Karpas-422 (cell line): ENCODE measurements at places on chromosomes 12 and 14. TPM values are rescaled to one million over a fixed set of nuclear protein-coding genes. Genes with fewer than 3 reads are reported as not detected.

GRCh38 chr12:114981036-114981435 is 297.1 kb upstream of the TBX3 start:
- DNase-seq, result no peak
- H3K4me1 ChIP-seq, result no peaks in the 10 kb centered on the region
- no peaks in the 10 kb centered on the region for H3K27me3 ChIP-seq
- H3K4me3 ChIP-seq, result no peak overlapping the region

Gene EGLN3
- 0.22 TPM in 1 of 2 replicates, not detected in the other for total RNA-seq

Gene CLEC7A
- not detected in 2 replicates for total RNA-seq

GRCh38 chr14:26738571-26738970 is 140.7 kb upstream of the NOVA1 start:
- DNase-seq, result no peak
- no peaks in the 10 kb centered on the region for H3K36me3 ChIP-seq
- no peaks in the 10 kb centered on the region for H3K4me1 ChIP-seq
- H3K27ac ChIP-seq, result no peak overlapping the region
- H3K27me3 ChIP-seq, result no peaks in the 10 kb centered on the region
- no peak overlapping the region for H3K4me3 ChIP-seq

GRCh38 chr14:69615121-69615495 is 3.7 kb downstream of the SUSD6 start:
- H3K4me1 ChIP-seq, result peaks cover 86% of the 10 kb centered on the region
- peak overlapping the region; percentile 65 for H3K4me3 ChIP-seq
- H3K36me3 ChIP-seq, result peaks cover 24% of the 10 kb centered on the region
- peak overlapping the region; percentile 97 for H3K27ac ChIP-seq

DNA sequence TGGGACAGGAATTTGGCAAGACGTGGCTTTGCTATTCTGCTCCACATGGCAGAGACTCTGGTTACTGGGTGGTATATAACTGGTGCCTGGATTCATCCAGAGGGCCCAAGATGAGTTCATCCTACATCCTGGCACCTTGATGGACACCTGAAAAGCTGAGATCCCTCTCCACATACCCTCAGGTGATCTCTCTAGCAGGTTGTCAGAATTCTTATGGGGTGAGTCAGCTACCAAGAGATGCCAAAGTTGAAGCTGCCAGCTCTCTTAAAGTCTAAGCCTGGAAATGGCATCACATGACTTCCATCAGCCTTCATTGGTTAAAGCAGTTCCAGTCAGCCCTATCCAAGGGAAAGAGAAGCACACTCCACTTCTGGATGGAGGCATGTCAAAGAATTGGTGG is 300.7 kb upstream of the SEL1L start:
- no peaks in the 10 kb centered on the region for H3K36me3 ChIP-seq
- H3K27ac ChIP-seq, result no peak overlapping the region
- no peak overlapping the region for H3K4me3 ChIP-seq
- H3K27me3 ChIP-seq, result no peaks in the 10 kb centered on the region

DNA sequence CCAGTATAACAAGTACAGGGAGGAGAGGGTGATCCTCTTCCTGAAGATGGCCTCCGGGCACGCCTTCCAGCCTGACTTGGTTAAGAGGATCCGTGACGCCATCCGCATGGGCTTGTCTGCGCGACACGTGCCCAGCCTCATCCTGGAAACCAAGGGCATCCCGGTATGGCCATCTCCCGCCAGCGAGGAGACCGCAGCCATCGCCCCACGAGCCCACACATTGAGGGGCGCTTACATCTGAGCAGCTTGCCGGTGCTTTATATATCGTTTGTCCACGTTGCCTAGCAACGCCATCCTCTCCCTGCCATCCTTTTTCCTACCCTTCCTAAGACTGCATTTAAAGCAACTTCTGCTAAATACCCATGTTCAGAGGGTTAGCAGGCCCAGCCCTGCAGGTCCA is 71.5 kb downstream of the AACS start:
- no peak for DNase-seq
- no peaks in the 10 kb centered on the region for H3K27me3 ChIP-seq

Gene RNASE2
- not detected in 2 replicates for total RNA-seq

Gene HVCN1
- total RNA-seq, result 5.1 and 11.5 TPM in 2 replicates

- no peaks in the 10 kb centered on the region for H3K27me3 ChIP-seq
- no peaks in the 10 kb centered on the region for H3K36me3 ChIP-seq
- no peak overlapping the region for H3K4me3 ChIP-seq
- no peak for DNase-seq
- no peaks in the 10 kb centered on the region for H3K4me1 ChIP-seq
Observed at GRCh38 chr14:103748534-103748857, 32.9 kb downstream of the ZFYVE21 start.

GRCh38 chr12:115451780-115452736 is 768.1 kb upstream of the TBX3 start:
- H3K4me3 ChIP-seq, result no peak overlapping the region
- H3K4me1 ChIP-seq, result no peaks in the 10 kb centered on the region
- H3K27me3 ChIP-seq, result no peaks in the 10 kb centered on the region
- no peak overlapping the region for H3K27ac ChIP-seq

DNA sequence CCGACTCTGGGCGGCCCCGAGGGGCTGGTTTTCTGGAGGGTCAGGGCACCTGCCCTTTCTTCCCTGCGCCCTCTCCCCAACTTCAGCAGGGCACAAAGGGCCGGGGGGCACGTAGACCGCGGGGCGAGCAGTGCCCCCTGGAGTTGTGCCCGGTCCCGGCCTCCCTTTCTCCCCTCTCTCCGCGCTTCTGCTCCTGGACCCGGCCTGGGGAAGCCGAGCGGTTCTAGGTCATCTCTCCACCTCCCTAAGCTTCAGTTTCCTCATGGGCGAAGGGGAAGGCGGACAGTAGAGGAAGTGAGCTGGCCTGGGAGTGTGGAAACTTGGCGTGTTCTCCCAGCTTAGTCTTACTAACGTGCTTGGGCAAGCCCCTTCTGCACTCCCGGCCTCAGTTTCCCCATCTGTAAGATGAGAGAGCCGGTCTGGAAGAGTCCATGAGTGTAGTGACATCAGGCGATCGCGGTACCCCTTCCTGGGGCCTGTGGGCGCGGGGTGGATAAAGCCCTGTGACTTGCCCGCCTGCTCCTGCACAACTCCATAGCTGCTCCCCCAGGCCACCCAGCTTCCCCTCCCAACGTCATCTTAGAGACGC is 158.6 kb upstream of the PARP11 start:
- no peak overlapping the region for H3K4me3 ChIP-seq
- no peaks in the 10 kb centered on the region for H3K27me3 ChIP-seq
- no peak overlapping the region for H3K27ac ChIP-seq
- no peak for DNase-seq

Gene TAS2R20
- total RNA-seq, result 4.0 and 18.2 TPM in 2 replicates

DNA sequence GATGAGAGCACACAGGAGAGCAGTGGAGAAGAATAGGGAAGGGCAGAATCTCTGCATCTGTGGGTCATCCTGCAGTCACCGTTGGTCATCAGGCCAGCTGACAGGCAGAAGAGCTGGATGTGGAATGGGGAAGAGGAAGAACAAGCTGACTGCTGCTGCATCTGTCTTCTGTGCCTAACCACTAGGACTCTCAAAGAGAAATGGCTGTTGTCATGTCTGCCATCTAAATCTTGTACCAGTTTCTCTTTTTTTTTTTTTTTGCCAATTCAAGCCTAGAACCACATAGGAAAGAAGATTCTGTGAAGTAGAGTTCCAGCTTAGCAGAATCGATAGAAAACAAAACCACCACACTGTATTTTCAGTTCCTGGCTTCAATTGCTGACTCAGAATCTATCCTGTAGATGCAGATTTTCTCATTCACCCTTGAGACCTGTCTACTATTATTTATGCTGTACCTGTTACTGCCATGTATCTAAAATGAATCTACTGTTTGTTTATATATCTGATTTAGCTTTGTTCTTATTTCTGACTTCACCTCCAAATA is 421.9 kb upstream of the PRICKLE1 start:
- no peak for DNase-seq
- H3K27ac ChIP-seq, result no peak overlapping the region
- no peaks in the 10 kb centered on the region for H3K36me3 ChIP-seq
- no peak overlapping the region for H3K4me3 ChIP-seq
- H3K4me1 ChIP-seq, result no peaks in the 10 kb centered on the region
- no peaks in the 10 kb centered on the region for H3K27me3 ChIP-seq

DNA sequence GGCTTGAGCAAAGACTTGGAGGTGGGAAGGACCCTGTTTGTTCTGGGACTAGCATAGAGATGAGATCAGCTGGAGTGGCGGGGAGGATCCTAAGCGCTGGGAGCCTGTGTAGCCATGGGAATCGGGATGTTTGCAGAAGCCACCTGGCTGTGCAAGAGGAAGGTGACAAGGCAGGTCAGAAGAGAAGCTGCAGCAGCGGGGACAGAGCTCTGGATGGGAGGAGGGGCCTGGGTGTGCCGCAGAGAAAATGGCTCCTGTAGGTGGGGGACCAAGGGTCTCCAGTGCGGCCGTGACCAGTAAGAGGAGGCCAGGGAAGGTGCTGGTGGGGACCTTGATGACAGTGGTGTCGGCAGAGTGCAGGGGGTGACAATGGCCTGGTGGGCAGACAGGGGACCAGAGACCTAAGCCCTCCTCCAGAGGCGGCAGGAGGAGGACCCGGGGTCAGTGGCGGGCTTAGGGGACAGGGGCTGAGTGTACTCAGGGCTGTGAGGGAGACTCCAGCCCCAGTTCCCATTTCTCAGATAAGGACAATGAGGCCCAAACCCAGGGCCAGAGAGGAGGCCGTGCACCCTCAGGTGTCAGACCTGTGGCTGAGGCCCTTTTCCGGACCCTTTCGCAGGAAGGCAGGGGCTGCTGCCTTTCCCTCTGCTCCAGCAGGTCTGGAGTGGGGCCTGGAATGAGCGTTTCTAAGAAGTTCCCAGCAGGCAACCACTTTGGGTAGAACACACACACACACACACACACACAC is 206.6 kb upstream of the RTL1 start:
- H3K4me3 ChIP-seq, result no peak overlapping the region
- no peak for DNase-seq
- no peak overlapping the region for H3K27ac ChIP-seq
- no peaks in the 10 kb centered on the region for H3K36me3 ChIP-seq
- H3K4me1 ChIP-seq, result no peaks in the 10 kb centered on the region

GRCh38 chr14:99627100-99627499 is 17.8 kb upstream of the HHIPL1 start:
- no peak overlapping the region for H3K27ac ChIP-seq

Gene KRT7
- total RNA-seq, result not detected in 2 replicates

GRCh38 chr12:108175310-108175709 is 46.2 kb downstream of the WSCD2 start:
- H3K27me3 ChIP-seq, result no peaks in the 10 kb centered on the region
- no peaks in the 10 kb centered on the region for H3K4me1 ChIP-seq
- no peak overlapping the region for H3K27ac ChIP-seq
- DNase-seq, result no peak
- no peak overlapping the region for H3K4me3 ChIP-seq

Gene SYT10
- not detected in 2 replicates for total RNA-seq

Gene RPAP3
- 38.2 and 47.2 TPM in 2 replicates for total RNA-seq

GRCh38 chr12:23587833-23588559 is 361.5 kb downstream of the SOX5 start:
- no peak overlapping the region for H3K27ac ChIP-seq
- DNase-seq, result no peak
- no peak overlapping the region for H3K4me3 ChIP-seq
- no peaks in the 10 kb centered on the region for H3K27me3 ChIP-seq
- H3K36me3 ChIP-seq, result no peaks in the 10 kb centered on the region

Gene DPY19L2
- not detected in 2 replicates for total RNA-seq

- peak; percentile 74 for DNase-seq
- H3K4me1 ChIP-seq, result no peaks in the 10 kb centered on the region
- no peak overlapping the region for H3K4me3 ChIP-seq
- H3K36me3 ChIP-seq, result no peaks in the 10 kb centered on the region
- H3K27ac ChIP-seq, result no peak overlapping the region
Observed at GRCh38 chr12:10771132-10771733, 31.2 kb downstream of the TAS2R7 start.

DNA sequence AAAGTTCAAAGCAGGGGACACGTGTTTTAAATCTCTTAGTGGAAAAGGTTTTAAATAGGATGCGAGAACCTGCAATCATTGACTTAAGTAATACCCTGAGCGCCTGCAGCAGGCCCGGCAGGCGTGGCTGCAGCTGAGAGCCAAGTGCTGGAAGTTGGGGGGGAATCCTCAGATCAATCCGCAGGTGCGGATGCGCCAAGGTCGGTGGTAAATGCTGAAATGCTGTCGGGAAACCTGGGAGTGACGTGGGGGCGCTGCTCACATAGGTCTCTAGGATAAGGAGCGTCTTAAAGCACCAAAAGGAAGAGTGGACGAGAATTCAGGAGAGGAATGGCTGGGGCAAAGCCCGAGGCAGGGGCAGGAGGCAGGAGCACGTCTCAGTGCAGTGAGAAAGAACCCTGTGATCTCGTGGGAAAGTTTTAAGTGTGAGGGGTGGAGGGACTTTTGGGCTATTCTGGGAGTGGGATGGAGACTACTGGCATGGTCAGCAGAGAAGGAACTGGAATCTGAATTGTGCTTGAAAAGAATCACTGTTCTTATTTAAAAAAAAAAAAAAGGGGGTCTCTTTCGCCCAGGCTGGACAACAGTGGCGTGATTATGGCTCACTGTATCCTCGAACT is 883 bp upstream of the CDCA4 start:
- 0 out of 2 replicates have a peak, but pooled peaks cover 4% of the 10 kb centered on the region for H3K36me3 ChIP-seq
- H3K4me3 ChIP-seq, result peak overlapping the region; percentile 75
- DNase-seq, result peak; percentile 88
- peak overlapping the region; percentile 60 for H3K27ac ChIP-seq

DNA sequence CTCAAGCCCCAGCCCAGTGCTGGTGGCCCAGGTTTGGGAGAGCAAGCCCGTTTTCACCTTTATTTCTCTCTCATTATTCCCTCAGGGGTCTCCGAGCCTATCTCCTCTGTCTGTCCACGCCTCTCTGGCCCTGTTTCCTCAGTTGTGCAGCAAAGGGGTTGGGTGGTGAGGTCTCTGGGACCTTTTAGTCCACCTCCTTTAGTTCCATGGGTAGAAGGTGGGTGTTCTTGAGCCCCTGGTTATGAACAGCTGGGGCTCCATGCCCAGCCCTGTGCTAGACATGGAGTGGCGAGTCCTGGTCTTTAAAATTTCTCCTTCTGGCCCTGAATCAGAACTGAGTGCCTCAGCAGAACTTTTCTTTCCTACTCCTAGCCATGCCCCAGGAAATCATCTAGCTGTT is 1.3 kb upstream of the NGB start:
- H3K4me3 ChIP-seq, result no peak overlapping the region
- no peaks in the 10 kb centered on the region for H3K36me3 ChIP-seq
- H3K27ac ChIP-seq, result no peak overlapping the region
- H3K4me1 ChIP-seq, result peaks cover 14% of the 10 kb centered on the region

- H3K27me3 ChIP-seq, result no peaks in the 10 kb centered on the region
- no peaks in the 10 kb centered on the region for H3K36me3 ChIP-seq
- H3K4me1 ChIP-seq, result no peaks in the 10 kb centered on the region
- no peak overlapping the region for H3K27ac ChIP-seq
- DNase-seq, result peak; percentile 68
- H3K4me3 ChIP-seq, result no peak overlapping the region
Observed at GRCh38 chr12:109736552-109737108, 23.0 kb downstream of the FAM222A start.

GRCh38 chr12:1660304-1661187 is 30.3 kb upstream of the ADIPOR2 start:
- no peaks in the 10 kb centered on the region for H3K36me3 ChIP-seq
- no peak for DNase-seq
- H3K4me3 ChIP-seq, result no peak overlapping the region
- peaks cover 10% of the 10 kb centered on the region for H3K4me1 ChIP-seq
- H3K27me3 ChIP-seq, result no peaks in the 10 kb centered on the region
- H3K27ac ChIP-seq, result no peak overlapping the region

GRCh38 chr12:1204581-1205121 is 213.6 kb downstream of the ERC1 start:
- H3K27ac ChIP-seq, result peak overlapping the region; percentile 83
- peak overlapping the region; percentile 62 for H3K4me3 ChIP-seq
- peak; percentile 83 for DNase-seq
- no peaks in the 10 kb centered on the region for H3K36me3 ChIP-seq
- H3K27me3 ChIP-seq, result no peaks in the 10 kb centered on the region
